Activated CD4-positive, alpha-beta T cell treated with anti-CD3 and anti-CD28 coated beads, Interleukin-2, amount 10 ng/mL, durations not matched to agents 24 days and 14 days (primary cell): ENCODE measurements at places on chromosomes 2 and 18. TPM values are rescaled to one million over a fixed set of nuclear protein-coding genes. Genes with fewer than 3 reads are reported as not detected.
A peak's percentile ranks its signal among the peaks of the same experiment; 100 is the strongest.

The PAPOLG gene
- total RNA-seq = 18.1 and 21.6 TPM in 2 replicates

The GPBAR1 gene
- total RNA-seq = 0.40 and 0.68 TPM in 2 replicates

The CARF gene
- 3.9 and 4.3 TPM in 2 replicates for total RNA-seq

The MEP1B gene
- not detected in 2 replicates for total RNA-seq

DNA sequence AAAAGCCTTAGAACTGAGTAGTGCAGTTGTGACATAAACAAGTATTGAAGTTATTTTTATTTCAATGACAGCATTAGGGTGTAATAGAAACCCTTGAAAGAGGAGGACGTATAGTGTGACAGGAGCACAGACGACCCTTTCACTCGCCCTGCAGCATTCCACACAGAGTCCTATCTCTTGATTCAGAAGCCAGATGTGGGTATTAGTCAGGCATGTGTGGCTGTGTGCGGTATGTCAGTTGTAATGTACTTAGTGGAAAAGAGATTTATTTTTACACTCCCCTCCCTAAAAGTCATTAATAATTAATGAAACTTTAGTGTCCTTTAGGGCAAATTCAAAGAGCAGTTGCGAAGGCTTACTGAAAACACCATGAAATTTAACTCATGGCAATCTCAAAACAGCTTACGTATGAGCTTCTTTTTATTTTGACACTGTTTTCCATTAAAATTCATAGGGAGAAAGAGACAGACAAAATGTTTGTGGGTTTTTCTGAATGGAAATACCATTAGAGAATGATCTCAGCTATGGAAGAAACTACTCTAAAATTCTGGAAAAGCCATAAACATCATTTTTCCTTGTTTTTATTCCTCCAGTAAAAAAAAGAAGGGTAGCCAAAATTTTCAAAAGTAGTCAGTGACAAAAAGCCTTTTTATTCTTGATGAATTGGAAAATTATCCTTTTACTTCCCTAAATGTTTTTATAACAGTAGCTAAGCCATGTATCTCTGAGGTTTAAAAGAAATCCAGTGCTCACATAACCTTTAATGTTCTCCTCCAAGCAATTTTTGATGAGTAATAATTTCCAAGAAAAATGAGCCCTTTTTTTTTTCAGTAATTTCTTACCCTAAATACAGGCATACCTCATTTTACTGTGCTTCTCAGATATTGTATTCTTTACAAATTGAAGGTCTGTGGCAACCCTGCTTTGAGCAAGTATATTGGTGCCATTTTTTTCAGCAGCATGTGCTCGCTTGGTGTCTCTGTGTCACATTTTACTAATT is 84.0 kb upstream of the DSEL start:
- no peak for DNase-seq
- H3K27me3 ChIP-seq = no peaks in the 10 kb centered on the region
- H3K36me3 ChIP-seq = no peaks in the 10 kb centered on the region

- H3K36me3 ChIP-seq = peaks cover 1% of the 10 kb centered on the region
- no peak for DNase-seq
- peaks cover 8% of the 10 kb centered on the region for H3K27me3 ChIP-seq
- H3K27ac ChIP-seq = no peak overlapping the region
- H3K4me1 ChIP-seq = peaks cover 5% of the 10 kb centered on the region
- no peak overlapping the region for H3K4me3 ChIP-seq
Measured at GRCh38 chr2:64625299-64626145, 28.2 kb downstream of the SERTAD2 start.

The ITPRIPL1 gene
- 51.4 and 53.9 TPM in 2 replicates for total RNA-seq

The CSRNP3 gene
- not detected in 2 replicates for total RNA-seq

The PROC gene
- 0.12 TPM in 1 of 2 replicates, not detected in the other for total RNA-seq

The UPP2 gene
- not detected in 2 replicates for total RNA-seq

GRCh38 chr18:28004606-28005005 is 172.3 kb downstream of the CDH2 start:
- DNase-seq = no peak
- H3K36me3 ChIP-seq = no peaks in the 10 kb centered on the region
- no peak overlapping the region for H3K27ac ChIP-seq

DNA sequence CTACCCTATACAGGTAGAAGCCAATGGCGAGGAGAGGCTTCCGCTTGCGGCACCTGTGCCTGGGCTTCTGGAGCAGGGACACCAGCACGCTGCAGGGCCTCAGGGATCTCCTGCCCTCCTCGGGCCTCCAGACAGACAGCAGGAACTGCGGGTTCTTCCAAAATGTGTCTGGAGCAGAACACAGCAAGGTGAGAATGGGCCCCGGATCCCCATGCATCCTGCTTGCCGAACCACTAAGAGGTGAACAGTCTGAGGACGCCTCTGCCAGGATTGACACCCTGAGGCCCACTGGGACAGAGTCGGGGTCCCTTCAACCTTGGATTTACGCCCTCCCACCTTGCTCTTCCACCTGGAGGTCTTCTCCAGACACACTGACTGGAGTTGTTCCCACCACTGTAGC is 25.4 kb downstream of the CAPN14 start:
- H3K36me3 ChIP-seq = no peaks in the 10 kb centered on the region
- no peak overlapping the region for H3K4me3 ChIP-seq
- no peak overlapping the region for H3K27ac ChIP-seq
- peaks cover 1% of the 10 kb centered on the region for H3K27me3 ChIP-seq

- no peaks in the 10 kb centered on the region for H3K4me1 ChIP-seq
- H3K27ac ChIP-seq = no peak overlapping the region
- DNase-seq = no peak
- no peak overlapping the region for H3K4me3 ChIP-seq
- H3K27me3 ChIP-seq = no peaks in the 10 kb centered on the region
Measured at GRCh38 chr18:53241161-53241560, 901.2 kb downstream of the DCC start.

DNA sequence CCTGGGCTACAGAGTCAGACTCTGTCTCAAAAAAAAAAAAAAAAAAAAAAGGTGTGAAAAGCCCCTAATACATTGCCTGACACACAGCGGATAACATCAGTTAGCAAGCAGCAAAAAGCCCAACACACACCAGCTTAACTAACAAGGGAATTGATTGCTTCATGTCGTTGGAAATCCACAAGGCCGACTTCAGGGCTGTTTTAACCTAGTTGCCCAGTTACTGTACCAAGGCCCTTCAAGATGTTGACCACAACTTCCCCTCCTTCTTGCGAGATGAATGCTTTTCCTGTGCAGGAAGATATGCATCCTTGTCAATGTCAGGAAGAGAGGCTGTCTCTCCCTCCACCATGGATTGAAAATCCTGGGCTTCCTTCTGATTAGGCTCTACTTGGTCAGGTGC is 202.9 kb downstream of the MIB1 start:
- DNase-seq = no peak
- H3K36me3 ChIP-seq = no peaks in the 10 kb centered on the region
- H3K27ac ChIP-seq = no peak overlapping the region
- no peak overlapping the region for H3K4me3 ChIP-seq

The ATOH8 gene
- 0.19 TPM in 1 of 2 replicates, not detected in the other for total RNA-seq

- no peak overlapping the region for H3K27ac ChIP-seq
- no peak overlapping the region for H3K4me3 ChIP-seq
- no peaks in the 10 kb centered on the region for H3K27me3 ChIP-seq
- no peak for DNase-seq
- no peaks in the 10 kb centered on the region for H3K36me3 ChIP-seq
Measured at GRCh38 chr18:73482901-73483300, 615.1 kb upstream of the NETO1 start.

DNA sequence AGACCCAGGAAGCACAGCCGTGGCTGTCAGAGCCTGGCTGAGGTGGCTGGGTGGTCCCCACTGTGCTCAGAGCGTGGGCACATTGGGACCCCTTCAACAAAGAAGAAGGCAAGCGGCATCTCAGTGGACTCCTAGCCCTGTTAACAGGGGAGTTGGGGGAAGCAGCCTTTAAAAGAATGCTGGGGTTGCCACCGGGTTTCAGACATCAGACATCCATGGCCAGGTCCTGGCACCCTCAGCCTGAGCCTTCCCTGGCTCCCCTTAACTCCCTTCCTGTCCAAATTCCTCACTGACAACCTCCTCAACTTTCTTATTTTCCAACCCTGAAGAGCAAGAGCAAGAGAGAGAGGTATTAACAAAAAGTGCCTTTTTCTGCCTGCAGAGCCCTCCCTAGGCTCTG is 24.8 kb upstream of the GNAL start:
- H3K27ac ChIP-seq = no peak overlapping the region
- H3K36me3 ChIP-seq = no peaks in the 10 kb centered on the region
- H3K4me1 ChIP-seq = no peaks in the 10 kb centered on the region
- DNase-seq = peak; percentile 34
- H3K4me3 ChIP-seq = no peak overlapping the region
